ENCODE measurements at places on chromosomes 1 and 21. TPM values are rescaled to one million over a fixed set of nuclear protein-coding genes. Genes with fewer than 3 reads are reported as not detected.

DNA sequence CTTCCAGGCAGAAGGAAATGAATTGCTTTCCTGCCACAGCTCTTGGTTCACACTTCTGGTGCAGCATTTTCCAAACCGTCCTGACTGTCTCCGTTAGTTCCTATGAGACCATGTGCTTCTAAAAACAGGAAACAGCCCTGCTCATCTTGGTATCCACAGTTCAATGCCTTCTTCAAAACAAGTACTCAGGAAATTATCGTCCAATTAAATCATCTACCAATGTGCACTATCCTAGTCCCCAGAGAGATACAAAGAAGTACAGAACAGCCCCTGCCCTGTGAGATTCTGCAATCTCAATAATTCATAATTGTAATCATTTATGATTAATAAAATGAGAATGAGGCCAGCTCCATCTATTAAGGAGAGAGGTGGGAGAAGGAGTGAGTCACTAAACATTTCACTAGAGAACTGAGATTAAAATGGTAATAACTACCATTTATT lies 11.2 kb downstream of the CLEC20A start:
- DNase-seq: no peak

DNA sequence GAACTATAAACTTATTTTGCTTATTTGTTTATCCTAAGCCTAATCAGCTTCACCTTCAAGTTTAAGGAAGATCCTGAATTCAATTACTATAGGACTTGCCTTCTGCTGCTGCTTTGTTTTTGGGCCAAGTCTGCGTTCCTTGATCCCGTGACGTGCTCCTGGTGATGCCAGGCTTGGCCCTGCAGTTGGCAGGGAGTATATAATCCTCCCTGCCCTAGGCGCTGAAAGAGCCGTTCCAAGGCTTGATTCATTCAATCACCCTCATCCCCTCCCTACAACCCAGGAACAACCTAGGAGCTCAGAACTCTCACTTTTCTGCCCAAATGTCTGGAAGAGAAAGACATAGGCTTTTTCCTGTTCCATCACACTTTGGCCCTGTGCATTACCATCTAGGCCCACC lies 12.4 kb upstream of the LRRN2 start:
- DNase-seq: no peak

- no peak for DNase-seq
Observed at GRCh38 chr1:176096015-176096414, 111.1 kb downstream of the COP1 start.

GRCh38 chr1:182279724-182280503 lies 111.7 kb downstream of the GLUL start:
- DNase-seq: peak; percentile 38

Gene WDR64
- total RNA-seq: 0.80 TPM

- no peak for DNase-seq
Observed at GRCh38 chr1:232499188-232499587, 130.7 kb downstream of the SIPA1L2 start.

DNA sequence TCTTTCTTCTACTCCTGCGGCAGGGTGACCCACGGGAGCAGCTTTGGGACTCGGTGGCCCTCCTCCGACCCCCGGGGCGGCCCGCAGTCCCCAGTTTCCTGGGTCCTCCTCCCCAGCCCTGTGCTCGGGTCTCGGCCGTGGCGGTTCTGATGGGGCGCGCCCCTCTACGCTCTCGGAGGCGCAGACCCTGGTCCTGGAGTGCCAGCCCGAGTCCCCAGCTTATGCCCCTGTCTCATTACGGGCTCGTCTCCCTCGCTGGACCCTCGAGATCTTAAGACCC lies 430 bp downstream of the BTG2 start:
- no peak for DNase-seq

- DNase-seq: no peak
Observed at GRCh38 chr1:179127163-179127895, 45.5 kb downstream of the TOR3A start.

GRCh38 chr1:231554969-231555368 lies 26.5 kb downstream of the TSNAX start:
- DNase-seq: no peak

- no peak for DNase-seq
Observed at GRCh38 chr1:216983823-216984222, 260.6 kb upstream of the ESRRG start.

Gene TGFB2
- total RNA-seq: 0.62 TPM

DNA sequence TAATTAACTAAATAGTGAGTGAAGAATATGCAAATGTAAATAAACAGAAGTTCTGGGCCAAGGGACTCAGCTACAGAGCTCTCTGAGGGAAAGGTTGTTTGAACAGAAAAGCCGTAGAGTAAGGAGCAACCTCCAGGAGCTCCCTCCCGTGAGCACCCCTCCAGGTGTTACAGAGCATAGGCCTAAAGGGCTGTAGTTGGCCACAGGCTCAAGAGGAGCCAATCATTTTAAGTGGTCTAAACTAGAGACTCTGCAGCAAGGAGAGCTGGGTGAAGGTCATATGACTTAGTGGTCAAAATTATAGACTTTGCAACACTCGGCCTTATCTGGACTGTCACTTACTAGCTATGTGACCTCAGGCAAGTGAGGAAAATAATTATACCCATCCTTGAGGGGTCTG lies 19.1 kb upstream of the RXRG start:
- DNase-seq: no peak

- peak; percentile 49 for DNase-seq
Observed at GRCh38 chr1:153678519-153679336, at the start of gene NPR1. Gene NPR1, plus strand, starts transcription at chr1:153678688. Its CDS starts 421 bp downstream, at chr1:153679109.

- DNase-seq: no peak
Observed at GRCh38 chr1:2973601-2974593, 47.4 kb upstream of the ACTRT2 start.

Gene C1orf174
- total RNA-seq: 25.6 TPM

DNA sequence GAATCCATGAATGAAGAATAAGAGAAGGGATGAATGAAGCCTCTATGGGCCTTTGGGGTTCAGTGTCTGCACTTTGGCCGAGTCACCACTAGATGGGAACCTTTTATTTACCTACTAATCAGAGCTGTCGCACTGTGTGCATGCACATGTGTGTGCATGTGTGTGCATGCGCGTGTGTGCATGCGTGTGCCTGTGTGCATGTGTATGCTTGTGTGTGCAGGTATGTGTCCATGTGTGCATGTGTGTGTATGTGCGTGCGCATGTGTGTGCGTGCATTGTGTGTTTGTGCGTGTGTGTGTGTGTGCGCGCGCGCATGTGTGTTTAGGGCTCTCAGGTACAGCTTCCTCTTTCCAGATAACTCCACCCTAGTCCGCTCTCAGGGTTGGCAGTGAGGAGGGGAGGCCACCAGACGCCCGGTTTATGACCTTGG lies 20.4 kb upstream of the UBXN10 start:
- DNase-seq: no peak

DNA sequence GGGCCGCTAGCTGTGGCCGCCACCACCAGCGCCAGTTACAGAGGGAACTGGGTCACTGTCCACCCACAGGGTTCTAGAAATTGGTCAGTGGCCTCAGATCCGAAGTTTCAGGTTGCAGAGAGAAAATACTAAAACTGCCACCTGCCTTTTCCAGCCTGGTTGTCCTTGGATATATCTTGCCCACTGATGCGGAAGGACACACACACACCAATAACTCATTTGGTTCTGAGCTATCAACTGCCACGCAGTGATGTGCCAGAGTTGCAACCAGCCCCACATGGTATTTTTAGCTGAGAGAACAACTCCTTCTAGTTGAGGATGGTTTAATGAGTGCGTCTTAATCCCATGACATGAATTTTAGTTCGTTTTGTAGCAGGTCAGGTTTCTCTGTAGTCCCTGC lies 68.1 kb downstream of the SH3BGR start:
- DNase-seq: no peak

GRCh38 chr1:231951374-231951773 lies 324.8 kb downstream of the DISC1 start:
- DNase-seq: no peak

Gene EDN2
- 0.21 TPM for total RNA-seq

GRCh38 chr1:234047123-234047522 lies 142.6 kb downstream of the SLC35F3 start:
- no peak for DNase-seq

Gene SOX13
- total RNA-seq: 107 TPM

GRCh38 chr1:41102653-41103052 lies 81.1 kb upstream of the SLFNL1 start:
- DNase-seq: no peak

GRCh38 chr1:155009742-155010141 lies 7.1 kb downstream of the ZBTB7B start:
- DNase-seq: no peak

- DNase-seq: peak; percentile 61
Observed at GRCh38 chr21:40143822-40144525, 276.7 kb downstream of the PCP4 start.

Measured in endothelial cell (in vitro differentiated cells).